Jurkat, Clone E6-1 (cell line): ENCODE measurements at places on chromosomes 2 and 18.

- no peak for DNase-seq
Measured at GRCh38 chr18:57982372-57983021, 61.5 kb upstream of the NEDD4L start.

DNA sequence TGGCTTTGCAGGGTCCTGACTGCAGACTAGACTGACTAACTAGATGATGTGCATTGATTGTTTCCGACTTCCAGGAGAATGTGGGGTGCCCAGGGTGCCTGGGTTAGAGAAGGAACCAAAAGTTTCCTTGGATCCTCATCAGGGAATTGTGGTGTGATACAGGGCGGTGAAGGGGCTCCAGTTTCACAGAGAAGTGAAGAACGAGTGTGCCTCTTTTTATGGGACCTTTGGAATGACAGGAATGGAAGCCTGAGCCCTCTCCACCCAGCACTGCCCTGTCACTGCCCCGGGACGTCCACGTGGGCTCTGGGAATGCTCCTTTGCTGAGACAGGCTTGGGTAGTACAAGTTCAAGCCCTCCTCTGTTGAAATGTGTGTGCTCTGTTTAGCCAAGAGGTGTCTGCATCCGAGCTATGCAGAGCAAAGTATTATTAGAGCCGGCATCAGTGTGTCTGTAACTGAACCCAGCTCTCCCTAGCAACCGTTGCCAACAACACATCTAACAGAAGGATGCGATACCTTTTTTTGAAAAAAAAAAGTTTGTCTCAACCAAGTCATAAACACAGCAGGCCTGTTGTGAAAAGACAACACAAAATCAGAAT lies 183.6 kb downstream of the SMAD7 start:
- no peak for DNase-seq

GRCh38 chr2:36338124-36338826 lies 17.3 kb upstream of the CRIM1 start:
- DNase-seq: no peak

GRCh38 chr2:149363958-149364357 lies 33.6 kb downstream of the LYPD6 start:
- no peak for DNase-seq

DNA sequence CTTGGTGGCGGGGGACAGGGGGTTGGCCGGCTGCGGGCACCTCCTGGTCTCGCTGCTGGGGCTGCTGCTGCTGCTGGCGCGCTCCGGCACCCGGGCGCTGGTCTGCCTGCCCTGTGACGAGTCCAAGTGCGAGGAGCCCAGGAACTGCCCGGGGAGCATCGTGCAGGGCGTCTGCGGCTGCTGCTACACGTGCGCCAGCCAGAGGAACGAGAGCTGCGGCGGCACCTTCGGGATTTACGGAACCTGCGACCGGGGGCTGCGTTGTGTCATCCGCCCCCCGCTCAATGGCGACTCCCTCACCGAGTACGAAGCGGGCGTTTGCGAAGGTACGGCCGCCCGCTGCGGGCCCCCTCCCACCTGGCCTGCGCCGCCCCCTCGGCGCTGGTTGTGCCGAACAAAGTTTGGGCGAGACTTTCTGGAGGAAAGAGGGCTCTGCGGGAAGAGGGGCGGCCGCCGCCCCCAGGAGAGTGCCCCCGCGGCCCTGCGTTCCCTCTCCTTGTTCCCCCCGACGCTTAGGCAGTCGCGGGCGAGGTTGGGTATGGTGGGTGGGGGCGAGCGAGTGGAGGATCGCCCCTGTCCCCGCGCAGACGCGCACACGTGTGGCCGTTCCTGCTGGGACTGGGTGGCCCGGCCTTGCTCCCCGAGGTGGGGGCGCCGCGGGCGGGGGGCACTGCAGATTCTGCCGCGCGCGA lies 866 bp downstream of the CRIM1 start:
- DNase-seq: no peak

DNA sequence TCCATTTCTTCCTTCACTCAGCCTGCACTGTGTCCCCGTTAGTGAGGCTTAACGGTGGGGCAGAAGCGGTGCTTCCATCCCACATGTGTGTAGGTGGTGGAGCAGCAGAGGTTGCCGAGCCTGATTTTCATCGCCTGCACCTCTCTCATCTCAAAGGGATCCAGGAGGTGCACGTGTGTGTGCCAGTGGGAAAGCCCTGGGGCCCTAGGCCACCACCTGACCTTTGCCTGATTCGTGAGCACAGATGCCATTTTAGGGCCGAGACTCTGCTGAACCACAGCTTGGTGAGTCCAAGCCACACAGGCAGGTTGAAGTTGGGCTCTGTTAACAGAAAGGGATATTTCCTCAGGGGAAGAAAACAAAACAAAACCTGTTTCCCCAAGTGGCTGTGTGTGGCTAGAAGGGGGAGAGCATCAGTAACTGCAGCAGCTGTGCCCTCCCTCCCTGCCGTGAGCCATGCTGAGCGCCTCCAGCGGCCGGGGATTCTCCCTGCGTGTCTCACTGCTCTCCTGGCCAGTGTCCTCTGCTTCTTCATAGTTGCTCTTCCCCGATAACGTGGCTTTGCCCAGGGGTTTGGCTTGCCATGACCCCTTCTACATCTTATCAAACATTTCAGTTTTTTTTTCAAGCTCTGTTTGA lies 81.5 kb downstream of the MAPRE2 start:
- DNase-seq: no peak

DNA sequence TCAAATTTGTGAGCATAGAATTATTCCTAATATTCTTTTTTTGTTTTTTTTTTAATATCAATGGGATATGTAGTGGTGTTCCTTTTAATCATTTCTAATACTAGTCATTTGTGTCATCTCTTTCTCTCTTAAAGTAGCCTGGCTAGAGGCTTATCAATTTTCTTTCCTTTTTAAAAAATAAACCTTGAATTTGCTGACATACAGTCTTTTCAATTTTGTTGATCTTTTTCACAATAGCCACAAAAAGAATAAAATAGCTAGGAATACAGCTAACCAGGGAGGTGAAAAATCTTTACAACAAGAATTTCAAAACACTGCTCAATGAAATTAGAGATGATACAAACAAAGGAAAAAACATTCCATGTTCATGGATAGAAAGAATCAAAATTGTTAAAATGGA lies 192.6 kb downstream of the ARL6IP6 start:
- DNase-seq: no peak

DNA sequence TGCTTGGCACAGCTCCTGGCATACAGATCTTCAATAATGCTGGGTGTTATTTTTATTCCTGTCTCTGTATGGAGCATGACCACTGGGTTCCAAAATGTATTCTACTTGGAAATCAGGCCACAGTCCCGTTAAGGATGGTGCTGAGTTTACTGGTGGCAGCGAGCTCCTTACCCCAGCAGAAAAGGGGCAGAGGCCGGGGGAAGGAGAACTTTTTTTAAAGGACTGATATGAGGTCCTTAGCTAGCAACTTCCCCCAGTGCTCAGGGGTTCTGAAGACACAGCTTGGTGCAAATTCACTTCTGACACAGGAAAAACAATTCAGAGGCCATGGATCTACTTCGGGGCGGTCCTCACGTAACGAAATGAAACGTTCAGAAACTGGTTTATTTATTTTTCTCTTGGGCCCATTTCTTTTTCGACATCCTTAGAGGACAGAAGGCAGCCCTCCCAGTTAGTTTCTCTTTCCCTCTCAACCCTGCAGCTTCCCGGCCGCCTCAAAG lies 872 bp downstream of the RDH14 start:
- no peak for DNase-seq

DNA sequence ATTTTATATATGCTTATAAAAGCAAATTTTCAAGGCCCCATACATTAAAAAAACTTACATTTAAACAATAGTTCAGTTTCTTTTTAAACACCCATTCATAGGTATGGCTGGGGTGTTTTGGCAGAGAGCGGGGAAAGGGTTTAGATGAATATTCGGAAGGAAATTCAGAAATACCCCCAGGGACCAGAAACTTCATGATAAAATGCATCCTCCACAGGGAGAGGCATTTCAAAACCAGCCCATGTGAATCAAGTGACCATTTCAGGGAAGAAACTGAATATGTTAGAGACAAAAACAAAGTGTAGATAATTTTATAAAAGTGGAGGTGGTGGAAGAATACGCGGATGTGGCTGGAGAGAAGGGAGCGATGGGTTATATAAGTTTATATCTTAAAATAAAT lies 327.1 kb downstream of the TGIF1 start:
- no peak for DNase-seq

DNA sequence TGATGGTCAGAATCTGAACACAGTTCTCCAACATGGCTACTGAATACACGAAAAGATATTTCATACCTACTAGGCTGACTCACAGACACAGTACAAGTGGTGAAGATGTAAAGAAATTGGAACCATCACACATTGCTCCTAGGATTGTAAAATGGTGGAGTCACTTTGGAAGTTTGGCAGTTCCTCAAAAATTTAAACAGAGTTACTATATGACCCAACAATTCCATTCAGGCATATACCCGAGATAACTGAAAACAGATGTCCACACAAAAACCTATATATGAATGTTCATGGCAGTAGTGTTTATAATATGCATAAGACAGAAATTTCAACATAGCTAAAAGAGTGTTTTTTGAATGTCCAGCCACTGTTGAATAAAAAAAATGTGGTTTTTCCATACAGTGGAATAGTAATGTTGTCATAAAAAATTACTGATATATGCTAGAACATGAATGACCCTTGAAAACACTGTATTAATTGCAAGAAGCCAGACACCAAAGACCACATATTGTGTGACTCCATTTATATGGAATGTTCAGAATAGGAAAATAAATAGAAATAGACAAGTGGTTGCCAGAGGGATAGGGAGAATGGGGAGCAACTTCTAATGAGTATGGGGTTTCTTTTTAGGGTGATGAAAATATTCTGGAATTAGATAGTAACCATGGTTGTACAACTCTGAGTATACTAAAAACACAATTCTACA lies 10.1 kb downstream of the RMP24 start:
- no peak for DNase-seq

GRCh38 chr2:120319123-120319522 lies 26.8 kb upstream of the INHBB start:
- DNase-seq: no peak

DNA sequence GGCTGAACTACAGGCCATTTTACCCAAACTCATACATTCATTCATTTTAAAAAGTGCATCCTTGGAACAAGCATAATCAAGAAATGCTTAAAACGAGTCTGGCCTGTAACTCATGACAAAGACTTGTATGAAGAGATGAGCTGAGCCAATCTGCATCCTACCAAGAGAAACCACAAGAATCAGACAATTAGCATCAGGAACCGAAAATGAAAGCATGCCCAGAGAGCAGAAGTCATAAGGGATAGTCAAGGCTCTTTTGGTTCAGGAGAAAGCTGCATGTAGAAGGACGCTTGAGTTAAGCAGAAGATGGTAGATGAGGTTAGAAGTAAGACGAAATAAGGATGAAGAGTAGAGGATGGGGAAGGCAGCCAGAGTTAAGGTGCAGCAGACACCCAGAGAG lies 137.0 kb upstream of the CTNNA2 start:
- DNase-seq: peak; percentile 11

DNA sequence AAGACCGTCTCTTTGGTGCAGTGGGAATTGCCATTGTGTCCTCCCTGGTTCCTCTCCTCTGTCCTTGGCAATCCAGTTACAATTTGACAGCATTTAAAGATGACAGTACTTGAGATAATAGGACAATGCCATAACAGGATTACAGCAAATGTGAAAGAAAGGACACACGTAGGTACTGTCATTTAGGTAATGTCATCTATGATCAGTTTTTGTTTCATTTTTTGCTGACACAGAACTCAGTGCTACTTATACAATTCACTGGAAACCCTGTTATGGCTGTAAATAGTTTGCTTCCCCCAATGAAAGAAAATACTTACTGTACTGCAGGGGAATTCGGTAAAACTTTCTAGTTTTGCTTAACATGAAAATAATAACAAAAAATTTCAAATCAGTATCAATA lies 65.2 kb downstream of the BCL11A start:
- DNase-seq: no peak

DNA sequence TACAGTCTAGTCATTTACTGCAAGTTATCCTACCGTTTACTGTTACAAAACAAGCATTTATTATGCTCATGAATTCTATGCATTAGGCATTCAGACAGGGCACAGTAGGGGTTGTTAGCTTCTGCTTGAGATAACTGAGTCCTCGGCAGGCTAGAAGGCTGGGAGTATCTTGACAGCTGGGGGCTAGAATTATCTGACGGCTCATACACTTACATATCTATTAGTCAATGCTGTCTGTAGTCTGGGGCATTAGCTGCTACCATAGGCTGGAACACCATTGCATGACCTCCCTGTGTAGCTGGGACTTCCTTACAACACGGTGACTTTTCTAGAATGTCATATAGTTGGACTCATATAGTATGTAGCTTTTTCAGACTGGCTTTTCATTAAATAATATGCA lies 61.9 kb upstream of the ALK start:
- DNase-seq: no peak

DNA sequence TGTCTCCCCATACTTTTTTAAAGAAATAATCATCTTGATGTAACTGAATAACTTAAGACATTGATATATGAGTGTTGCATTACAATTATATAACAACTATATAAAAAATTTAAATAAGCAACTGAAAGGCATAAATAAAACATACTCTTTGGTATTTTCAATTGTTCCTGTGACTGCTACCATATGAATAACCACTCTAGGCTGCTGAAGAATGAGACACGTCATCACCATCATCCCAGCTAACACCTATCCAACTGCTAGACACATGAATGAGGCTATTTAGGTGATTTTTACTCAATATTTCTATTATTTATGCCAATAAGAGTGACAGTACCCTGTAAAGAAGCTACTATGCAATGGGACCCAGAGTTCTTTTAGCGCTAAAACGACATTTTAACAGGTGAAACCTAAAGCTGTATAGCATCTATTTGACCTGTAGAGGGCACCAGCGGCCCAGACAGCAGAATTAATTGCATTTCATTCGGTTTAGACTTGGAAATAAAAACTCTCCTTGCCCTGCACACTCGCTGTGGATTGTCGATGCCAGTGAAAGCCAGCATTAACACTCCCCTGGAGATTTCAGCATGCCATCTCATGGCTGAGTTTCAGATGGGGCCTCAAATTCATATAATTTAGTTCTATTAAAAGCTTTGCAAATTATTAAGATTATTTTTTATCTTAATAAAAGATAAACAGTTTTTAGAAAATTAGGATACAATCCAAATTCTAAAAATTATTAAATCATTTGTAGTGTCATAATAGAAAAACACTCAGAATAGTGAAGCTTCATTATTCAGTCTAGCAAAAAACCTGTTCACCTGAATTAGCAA lies 89.4 kb upstream of the MAP2 start:
- peak; percentile 34 for DNase-seq

- no peak for DNase-seq
Measured at GRCh38 chr2:7692657-7693161, 775.5 kb downstream of the RNF144A start.

DNA sequence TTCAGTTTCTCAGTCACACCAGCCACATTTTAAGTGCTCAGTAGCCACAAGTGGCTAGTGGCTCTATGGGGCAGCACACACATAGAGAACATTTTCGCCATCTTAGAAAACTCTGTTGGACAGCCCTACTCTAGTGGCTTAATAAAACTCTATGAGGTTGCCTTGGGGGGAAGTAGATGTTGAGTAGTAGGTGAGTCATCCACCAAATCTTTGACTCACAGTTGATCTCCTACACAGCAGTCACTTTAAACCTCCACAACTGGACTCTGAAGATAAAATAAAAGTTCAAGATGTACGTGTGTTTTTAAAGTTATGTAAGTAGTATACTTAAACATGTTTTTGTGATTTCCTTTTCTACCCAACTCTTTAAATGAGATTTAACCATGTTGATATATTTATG lies 379.0 kb downstream of the SETBP1 start:
- DNase-seq: no peak

- no peak for DNase-seq
Measured at GRCh38 chr2:209382775-209383174, 41.1 kb upstream of the MAP2 start.
